Stimulated activated CD8-positive, alpha-beta memory T cell treated with anti-CD3 and anti-CD28 coated beads, Interleukin-7, amount 100 ng/mL, for 1 hour (primary cell): ENCODE measurements at places on chromosomes 12 and 14.

DNA sequence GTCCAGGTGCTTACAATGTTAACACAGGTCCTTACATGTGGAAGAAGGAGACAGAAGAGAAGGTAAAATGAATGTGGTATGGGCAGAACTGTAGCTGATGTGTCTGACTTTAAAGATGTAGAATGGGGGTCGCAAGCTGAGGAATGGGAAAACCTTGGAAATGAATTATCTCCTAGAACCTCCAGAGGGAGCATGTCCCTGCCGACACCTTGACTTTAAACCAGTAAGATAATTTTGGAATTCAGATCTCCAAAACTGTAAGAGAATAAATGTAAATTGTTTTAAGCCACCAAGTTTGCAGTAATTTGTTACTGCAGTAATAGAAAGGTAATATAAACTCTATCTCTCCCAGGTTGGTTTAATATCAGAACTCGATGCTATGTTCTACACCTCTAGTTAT lies 80.1 kb upstream of the ALG10 start:
- DNase-seq, result no peak

DNA sequence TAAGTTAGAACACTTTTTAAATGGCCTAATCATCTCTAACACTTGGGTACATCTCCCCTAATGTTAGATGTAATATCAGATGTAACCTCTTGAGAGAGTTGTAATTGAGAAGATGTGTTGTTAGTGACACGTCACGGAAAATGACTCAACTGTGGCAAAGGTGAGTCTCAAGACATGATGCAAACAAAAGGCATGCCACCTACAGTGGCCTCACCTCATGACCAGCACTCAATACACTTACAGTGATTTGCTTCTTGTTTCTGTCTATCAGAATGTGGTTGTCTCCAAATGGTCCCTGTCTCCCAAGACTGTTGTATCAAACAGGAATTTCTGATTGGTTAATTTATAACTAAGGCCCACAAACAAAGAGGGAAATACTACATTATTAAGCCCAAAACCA lies 91.2 kb downstream of the SLC25A21 start:
- no peak for DNase-seq

GRCh38 chr14:50954811-50955372 lies 10.6 kb upstream of the PYGL start:
- DNase-seq, result no peak

DNA sequence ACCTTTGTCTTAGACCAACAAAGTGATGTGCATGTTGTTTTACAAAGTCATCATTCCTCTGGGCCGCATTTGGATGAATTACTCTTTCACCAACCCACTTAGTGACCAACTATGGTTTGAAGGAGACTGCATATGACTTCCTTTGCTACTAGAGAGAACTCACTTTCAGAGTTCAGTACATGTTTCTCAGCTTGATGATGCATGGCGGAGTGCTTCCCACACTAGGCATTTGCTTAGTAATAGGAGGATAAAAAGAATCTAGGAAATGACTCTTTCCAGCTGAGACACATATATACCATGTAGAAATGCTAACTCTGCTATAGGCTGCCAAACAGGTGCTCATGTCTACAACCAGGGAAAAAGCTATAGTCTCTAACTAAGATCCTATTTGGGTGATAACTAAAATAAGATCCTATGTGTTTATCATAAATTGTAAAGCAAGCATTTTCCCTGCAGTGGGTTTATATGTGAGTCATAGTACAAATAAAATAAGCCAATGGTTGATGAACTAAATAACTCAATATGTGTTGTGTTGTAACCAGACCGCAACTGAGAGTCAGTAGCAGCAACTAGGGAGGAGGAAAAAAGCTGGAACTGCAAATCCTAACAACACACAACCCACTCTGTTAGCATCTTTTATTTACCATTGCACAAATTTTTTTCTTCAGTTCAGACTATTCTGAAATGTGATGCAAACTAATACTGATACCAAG lies 87.2 kb downstream of the TSPAN8 start:
- no peak for DNase-seq

- DNase-seq, result no peak
These were observed 35.5 kb upstream of the STON2 start for GRCh38 chr14:81435391-81436295.

GRCh38 chr14:50859296-50859624 lies 12.6 kb upstream of the ABHD12B start:
- no peak for DNase-seq
